NCI-H187 (cell line): ENCODE measurements at places on chromosomes 6 and 20.

DNA sequence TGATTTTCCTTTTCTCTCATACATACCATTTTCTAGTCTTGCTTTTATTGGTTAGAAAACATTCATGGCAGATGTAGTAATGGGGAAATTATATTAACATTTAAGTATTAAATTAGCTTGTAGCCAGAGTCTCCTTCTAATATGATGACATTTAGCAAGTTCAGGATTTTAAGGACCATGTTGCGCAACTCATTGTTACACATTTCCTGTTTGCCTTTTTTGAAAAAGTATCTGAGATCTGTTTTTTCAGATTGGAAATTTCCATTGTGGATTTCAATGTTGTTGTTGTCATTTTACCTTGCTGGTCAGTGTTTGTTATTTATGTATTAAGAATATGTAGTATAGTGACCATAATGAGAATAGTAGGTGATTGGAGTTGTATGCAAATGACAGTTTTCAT, 38.7 kb downstream of the CDKAL1 start:
- no peak for DNase-seq

DNA sequence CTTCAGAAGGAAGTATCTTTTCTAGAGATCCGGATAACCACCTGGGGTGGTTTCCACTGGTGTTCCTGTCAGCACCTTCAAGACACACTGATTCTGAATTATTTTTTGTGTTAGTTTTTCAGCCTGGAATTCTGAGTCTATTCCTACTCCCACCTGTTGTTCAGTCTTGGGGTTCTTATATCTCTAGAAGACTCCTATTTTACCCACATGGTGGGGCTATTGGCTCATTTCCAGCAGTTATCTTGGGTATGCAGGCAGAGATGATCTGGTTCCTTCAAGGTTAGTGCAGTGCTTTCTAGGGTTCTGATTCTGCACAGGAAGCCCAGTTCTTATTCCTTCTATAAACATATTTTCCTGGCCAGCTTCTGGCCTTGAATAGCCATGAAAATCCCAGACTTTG, 175.6 kb upstream of the PDE7B start:
- peak; percentile 19 for DNase-seq

- DNase-seq, result no peak
Measured at GRCh38 chr20:6908673-6909072, 141.2 kb downstream of the BMP2 start.

GRCh38 chr6:22149501-22150367, 147.1 kb downstream of the PRL start:
- no peak for DNase-seq

GRCh38 chr20:53567379-53567917, 26.2 kb downstream of the ZNF217 start:
- DNase-seq, result no peak

- DNase-seq, result no peak
Measured at GRCh38 chr6:22206106-22206505, 90.7 kb downstream of the PRL start.

DNA sequence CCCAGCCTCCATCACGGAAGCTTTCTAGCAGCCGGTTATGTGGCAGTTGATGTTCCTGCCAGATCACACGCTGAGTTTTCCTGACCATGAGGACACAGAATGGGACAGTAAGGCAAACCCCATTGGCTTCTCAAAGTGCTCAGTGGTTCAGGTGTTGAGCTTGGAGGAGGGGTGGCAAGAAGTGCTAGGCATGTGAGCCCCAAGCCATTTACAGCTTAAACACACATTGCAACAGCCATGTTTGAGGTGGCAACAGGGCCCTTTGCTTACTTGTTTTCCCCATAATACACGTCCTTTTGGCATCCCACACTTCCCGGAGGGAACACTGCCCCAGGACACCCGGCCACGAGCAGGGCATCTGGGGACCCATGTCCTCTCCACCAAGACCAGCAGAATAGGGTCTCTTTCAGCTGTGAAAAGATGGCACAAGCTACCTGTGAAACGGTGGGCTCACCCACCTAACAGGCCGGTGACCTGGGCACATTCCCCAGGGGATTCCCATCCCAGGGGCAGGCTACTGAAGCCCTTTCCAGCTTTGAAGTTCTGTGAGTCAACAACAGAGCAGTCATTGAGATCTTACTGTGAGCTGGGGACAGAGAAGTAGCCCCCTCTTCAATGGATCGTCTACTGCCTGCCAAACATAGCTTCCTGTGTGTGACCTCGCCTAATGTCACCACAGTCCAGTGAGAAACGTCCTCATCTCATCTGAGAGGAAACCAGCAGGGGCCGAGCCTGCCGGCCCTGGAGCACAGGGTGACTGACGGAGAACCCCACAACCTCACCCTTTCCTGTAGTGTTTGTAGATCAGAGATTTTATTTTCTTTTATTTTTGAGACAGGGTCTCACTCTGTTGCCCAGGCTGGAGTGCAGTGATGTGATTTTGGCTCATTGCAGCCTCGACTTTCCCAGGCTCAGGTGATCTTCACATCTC, 4.0 kb upstream of the TLDC2 start:
- no peak for DNase-seq

GRCh38 chr6:168525926-168526630, 85.1 kb downstream of the SMOC2 start:
- DNase-seq, result no peak

- DNase-seq, result no peak
Measured at GRCh38 chr6:46993846-46994245, 48.3 kb downstream of the ADGRF1 start.

- DNase-seq, result no peak
Measured at GRCh38 chr6:113111550-113111949, 745.6 kb upstream of the MARCKS start.

DNA sequence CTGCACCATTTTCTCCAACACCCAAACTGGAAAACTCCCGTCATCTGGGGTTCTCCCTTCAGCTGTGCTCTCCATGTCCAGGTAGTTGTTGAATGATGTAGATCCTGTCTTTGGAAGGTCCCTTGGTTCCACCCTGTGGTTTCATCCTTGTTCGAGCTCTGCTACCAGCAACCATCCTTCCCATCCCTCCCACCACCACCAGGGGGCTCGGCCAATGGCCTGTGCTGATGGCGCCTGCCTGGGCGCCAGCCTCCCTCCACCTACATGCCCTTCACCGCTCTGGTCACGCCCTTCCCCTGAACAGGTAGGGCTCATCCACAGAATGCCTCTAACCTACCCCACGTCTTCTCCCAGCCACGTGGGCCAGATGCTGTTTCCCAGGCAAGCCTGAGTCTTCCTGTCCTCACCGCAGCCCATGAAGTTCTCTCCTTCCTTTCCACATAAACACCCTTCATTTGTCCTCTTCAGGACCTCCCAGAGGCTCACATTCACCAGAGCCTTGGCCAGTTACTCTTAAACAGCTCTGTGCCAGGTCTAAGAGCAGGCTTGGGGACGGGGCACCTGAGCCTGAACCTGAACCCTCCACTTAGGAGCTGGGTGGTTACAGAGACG, 75.1 kb upstream of the DUSP22 start:
- DNase-seq, result no peak

DNA sequence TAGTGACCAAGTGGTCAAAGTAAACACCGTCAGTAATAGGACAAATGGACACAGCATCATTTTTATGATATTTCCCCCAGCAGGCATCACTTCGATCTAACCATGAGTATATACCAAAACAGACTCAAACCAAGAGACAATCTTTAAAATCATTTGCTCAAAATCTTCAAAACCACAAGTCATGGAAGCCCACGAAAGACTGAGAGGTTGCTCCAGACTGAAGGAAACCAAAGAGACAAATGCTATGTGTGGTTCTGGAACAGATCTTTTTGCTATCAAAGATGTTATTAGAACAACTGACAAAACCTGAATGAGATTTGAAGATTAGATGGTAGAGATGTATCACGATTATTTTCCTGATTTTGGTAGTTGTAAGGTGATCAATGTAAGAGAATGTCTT, 197.7 kb downstream of the TBXT start:
- DNase-seq, result no peak

- DNase-seq, result no peak
Measured at GRCh38 chr6:117484052-117484646, 1.7 kb downstream of the DCBLD1 start.

- DNase-seq, result no peak
Measured at GRCh38 chr20:36593347-36593929, 12.1 kb upstream of the RAB5IF start.

DNA sequence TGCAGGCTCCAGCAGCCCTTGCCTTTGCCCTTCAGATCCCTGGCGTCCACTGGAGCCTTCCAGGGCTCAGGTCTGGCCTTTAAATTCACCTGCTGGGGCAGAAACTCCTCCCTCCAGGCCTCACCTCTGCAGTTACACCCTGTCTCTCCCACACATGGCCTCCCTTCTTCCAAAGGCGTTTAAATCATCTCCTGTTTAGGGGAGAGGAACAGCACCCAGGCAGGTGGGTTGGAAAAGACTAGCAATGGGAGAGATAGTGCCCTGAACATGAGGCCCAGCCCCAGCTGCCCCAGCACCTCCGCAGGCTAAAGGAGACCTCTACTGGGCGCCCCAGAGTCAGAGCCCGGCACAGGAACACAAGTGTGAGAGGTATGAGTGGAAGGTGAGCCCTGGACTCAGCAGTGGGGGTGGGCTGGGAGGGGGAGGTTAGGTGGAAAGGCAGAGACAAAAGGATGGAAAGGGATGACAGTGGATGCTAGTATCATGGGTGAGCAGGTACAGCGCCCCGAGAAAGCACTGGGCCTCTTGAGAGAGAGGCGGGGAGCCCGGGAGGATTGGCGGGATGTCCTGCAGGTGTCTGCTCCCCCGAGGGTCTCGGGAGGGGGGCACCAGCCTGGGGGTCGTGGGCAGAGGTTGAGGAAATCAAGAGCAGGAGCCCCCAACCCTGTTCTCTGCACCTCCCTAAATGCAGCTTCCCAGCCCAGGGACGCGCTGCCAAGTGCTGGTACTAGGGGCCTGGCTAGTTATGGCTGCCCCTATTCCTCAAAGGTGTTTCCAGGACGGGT, at the start of gene CST9:
TSS of gene CST9 (minus strand) at position 51 of the 785 bp plus-strand sequence. CDS start 53 bp downstream, outside the sequence.
- DNase-seq, result no peak

DNA sequence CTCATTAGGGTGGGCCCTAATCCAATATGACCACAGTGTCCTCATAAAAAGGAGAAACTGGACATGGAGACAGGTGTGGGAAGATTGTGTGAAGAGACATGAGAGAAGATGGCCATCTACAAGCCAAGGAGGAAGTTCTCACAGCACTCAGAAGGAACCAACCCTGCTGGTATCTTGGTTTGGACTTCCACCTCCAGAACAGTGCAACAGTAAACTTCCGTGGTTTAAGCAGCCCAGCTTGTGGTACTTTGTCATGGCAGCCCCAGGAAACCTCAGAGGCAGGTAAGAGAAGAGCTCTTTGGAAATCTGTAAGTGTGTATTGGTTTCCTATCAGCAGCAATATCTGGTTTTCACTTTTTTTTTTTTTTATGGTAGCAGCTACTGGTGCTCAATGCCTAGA, 16.5 kb upstream of the CNKSR3 start:
- no peak for DNase-seq

- DNase-seq, result no peak
Measured at GRCh38 chr20:21550587-21550986, 36.7 kb upstream of the NKX2-2 start.

DNA sequence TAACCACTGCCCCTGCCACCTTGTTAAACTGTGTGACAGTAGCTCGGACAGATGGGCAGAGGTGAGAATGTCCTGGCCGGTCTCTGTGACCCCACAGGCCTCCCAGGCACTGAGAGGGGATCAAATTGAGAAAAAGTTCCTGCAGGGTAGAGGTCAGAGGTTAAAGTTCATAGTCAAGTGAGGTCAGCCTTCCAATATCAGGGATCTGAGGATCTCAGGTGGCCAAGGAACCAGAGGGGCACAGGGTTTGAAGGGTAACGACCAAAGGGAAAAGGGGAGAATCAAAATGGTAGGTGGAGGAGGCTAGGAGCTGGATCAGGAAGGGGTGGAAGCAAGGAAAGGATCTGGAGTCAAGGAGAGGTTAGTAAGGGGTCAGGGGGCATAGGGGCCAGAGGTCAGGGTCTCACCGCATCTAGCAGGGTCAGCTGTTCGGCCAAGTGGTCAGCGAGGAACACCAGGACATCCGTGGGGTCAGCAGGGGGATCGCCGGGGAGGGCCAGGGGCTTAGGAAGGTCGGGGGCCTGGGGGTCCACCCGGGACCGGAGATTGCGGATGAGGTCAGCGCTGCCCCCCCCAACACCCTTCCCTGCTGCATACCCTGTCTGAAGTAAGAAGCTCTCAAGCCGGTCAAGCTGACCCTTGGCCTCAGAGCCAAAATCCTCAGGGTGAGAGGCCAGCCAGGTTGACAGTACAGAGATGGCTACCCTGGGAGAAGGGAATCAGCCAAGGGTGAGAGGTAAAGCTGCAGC, 2.9 kb downstream of the RGL2 start:
- DNase-seq, result no peak

DNA sequence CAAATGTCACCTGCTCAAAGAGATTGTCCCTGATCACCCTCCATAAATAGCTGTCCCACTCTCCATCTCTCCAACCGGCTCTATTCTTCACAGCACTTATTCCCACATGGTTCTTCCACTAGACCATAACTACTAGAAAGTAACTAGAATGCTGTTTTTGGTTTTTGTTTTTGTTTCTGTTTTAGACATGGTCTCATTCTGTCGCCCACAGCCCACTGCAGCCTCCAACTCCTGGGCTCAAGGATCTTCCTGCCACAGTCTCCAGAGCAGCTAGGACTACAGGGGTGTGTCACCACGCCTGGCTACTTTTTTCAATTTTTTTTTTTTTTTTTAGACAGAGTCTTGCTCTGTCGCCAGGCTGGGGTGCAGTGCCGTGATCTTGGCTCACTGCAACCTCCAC, 12.2 kb downstream of the MMP24 start:
- DNase-seq, result no peak

GRCh38 chr6:88670369-88670768, 293.0 kb downstream of the RNGTT start:
- no peak for DNase-seq

GRCh38 chr6:35626401-35626800, 62.3 kb downstream of the FKBP5 start:
- no peak for DNase-seq

GRCh38 chr20:56993020-56993559, 273.4 kb downstream of the BMP7 start:
- DNase-seq, result no peak

GRCh38 chr6:90758741-90759140, 171.9 kb upstream of the MAP3K7 start:
- no peak for DNase-seq

DNA sequence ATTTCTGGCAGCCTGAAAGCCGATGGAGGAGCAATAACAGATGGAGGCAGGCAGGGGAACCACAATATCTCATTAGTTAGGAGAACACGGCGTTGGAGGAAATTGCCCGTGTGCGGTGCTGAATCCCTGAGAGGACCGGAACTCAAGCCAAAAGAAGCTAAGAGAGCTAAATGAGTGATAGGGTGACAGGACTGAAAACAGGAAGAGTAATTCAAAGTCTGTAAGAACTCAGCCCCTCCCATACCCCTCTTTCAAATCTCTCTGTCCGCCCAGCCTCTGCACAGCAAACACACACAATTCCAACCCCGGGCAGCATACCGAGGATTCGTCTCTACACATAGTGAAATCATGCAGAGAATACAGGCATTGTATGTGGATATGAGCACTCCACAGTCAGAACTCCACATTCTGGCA, 2.6 kb upstream of the IPCEF1 start:
- DNase-seq, result no peak

GRCh38 chr20:43911066-43911465, 3.6 kb upstream of the TOX2 start:
- no peak for DNase-seq
